Smooth muscle cell of the brain vasculature (primary cell): ENCODE measurements at places on chromosomes 7 and 10.

DNA sequence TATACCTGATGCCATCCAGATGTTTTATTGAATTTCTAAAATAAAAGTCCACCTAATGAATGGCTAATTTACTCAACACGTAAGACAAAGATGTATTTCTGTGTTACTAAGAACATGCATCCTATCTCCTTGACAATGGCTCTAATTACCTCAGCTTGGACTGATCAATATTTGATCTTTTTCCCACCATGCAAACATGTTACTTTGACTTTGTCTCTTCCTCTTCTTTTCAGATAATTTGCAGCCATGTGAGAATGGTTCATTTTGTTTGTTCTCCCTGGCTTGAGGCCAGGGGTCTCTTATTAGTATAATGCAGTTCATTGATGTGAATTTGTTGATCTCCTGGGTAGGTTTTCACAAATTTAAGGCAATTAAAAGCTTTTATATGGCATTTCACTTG is 302.1 kb downstream of the ADK start:
- no peak for DNase-seq

GRCh38 chr7:90752051-90752450 is 155.9 kb downstream of the CDK14 start:
- no peak for DNase-seq

GRCh38 chr7:24637706-24638105 is 64.5 kb downstream of the PALS2 start:
- DNase-seq: no peak

- DNase-seq: no peak
These were observed 15.4 kb upstream of the MEST start for GRCh38 chr7:130476297-130477150.

DNA sequence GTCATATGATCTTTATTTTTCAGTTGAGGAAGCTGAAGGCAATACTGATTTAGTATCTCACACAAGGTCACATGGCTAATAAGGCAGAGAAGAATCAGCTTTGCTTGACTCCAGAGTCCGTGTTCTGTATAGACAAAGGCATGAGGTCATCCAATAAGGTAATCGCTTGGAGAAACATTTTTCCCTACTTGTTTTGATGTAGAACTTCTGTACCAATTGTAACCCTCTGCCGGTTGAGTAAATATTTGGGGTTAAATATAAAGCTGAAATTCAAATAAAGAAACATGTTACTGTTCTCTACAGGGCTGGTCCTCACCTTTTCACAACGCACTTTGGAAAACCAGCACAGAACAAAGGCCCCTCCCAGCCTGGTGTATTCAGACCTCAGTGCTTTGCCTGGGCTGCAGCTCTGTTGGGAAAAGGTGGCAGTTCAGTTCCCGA is 83.0 kb upstream of the INSYN2A start:
- DNase-seq: no peak

DNA sequence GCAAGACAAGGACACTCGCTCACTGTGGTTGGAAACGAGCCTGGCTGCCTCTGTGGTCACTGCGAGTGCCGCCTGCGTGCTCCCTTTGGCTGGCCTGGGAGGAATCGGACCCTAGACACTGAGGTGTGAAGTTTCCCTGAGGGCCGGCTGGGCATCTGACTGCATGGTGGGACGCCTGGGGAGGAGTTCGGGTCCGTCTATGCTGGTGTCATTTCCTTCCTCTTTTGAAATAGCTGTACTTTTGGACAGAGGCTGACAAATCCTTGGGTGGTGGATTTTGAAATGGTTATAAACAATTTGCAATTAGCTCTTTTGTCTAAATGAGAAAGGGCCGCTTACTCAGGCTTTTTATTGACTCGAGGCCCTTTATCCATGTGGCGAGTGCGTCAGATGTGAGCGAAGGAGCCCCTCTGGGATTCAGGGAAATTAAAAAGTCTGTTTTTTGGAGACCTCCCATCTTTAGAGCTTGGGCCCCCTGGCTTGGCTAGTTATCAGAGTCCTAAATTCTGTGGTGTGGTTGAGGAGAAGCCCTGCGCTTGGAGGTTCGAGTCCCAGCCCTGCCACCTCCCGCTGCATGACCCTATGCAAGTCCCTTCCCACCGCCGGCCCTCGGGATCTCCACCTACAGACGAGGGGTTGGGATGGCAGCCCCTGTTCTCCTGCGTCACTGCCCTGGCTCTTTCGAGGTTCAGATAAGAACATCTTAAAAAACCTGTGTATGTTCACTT is 147.1 kb downstream of the RGS10 start:
- DNase-seq: no peak

DNA sequence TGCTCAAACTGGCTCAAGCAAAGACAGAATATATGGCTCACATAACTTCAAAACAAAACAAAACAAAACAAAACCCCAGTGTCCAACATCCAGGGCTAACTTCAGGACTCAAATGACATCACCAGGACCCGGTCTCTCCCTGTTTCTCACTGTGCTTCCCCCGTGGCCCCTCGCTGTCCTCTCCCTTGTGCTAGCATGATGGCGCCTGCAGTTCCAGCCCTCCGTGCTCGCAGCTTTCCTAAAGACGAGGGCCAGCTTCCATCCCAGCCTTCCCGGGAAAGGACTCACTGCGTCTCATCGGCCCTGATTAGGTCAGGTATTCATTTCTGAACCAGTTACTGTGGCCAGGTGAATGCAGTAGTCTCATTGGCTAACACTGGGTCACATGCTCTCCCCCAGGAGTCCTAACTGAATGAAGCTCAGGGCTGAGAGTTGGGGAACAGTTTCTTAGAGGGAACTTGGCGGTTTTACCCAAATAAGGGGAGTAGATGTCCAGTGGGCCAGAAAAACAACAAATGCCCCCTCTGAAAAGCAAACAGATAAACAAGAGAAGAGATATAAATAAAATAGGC is 33.0 kb upstream of the CTBP2 start:
- DNase-seq: no peak

DNA sequence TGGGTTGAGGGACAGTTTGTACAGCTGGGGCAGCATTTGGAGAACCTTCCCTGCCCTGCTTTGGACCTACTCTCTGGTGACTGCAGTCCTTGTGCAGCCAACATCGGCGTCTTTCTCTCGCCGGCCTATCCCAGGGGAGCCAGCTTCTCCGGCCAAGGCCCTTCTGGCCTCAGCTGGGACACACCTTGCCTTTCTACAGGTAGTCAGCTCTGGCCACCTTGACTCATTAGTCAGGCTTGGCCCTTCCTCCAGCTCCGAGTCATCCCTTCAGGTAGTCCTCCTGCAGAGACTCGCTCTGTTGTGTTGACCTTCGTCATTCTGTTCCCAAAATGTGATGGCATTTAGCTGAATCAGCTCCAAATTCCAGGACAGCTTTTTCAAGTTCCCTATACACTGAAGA is 145.0 kb upstream of the CHST15 start:
- DNase-seq: no peak

DNA sequence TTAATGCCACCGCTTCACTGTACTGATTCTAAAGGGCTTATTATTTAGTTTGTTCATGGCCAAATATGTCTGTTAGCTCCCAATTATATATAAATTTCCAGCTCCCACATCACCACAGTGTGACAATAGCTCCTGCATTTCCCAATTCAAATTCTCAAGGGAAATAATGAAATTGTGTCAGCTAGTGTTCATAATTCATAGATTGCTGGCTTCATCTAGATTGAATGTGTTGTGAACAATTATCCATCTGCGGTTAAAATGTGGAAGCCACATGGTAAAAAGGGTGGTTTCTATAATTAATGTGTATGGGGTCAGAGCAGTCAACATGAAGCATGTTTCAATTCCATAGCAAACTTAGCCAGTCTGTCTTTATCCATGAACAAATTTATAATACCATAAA is 154.3 kb downstream of the SEMA3E start:
- DNase-seq: no peak

DNA sequence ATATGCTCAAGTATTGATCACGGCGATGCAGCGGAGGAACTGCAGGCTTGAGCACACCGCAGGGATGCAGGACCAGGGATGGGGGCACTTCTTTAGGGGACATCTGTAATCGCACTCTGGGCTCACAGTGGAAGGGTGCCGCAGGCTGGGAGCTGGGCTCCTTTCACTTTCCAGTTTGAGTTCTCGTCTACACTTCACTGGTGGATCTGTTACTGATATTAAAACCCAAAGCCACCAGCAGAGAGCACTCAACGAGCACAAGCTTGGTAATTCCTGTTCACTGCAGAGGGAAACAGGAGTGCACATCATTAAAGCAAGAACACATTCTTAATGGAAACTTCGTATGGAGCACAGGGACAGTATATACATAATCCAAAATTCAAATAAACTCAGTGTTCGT is 91.3 kb downstream of the PARD3 start:
- no peak for DNase-seq

DNA sequence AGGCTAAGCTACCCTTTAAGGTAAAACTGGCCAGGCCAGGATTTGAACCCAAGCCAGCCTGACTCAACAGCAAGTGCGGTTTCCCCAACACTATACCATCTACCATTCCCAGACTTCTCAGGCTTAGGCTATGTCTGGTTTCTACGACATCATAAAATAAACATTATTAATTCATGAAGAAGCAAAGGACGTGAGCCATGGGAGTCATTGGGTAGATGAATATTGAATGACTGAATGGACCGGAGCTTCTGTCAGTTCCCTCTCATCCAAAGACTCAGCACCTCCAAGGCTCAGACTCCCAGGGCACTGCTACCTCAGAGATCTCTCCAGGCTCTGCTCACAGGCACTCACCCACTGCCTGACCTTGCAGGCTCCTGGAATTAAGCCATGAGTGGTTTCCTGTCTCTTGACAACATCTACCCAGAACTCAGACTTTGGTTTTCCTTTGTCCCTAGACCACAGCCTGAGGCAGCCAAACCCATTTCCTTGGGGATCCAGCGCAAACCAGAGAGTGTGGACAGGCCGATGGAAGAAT is 64.6 kb upstream of the STEAP1B start:
- DNase-seq: no peak

GRCh38 chr10:18665815-18666558 is 6.8 kb downstream of the ARL5B start:
- no peak for DNase-seq

GRCh38 chr10:33180390-33180789 is 154.1 kb downstream of the NRP1 start:
- DNase-seq: no peak

DNA sequence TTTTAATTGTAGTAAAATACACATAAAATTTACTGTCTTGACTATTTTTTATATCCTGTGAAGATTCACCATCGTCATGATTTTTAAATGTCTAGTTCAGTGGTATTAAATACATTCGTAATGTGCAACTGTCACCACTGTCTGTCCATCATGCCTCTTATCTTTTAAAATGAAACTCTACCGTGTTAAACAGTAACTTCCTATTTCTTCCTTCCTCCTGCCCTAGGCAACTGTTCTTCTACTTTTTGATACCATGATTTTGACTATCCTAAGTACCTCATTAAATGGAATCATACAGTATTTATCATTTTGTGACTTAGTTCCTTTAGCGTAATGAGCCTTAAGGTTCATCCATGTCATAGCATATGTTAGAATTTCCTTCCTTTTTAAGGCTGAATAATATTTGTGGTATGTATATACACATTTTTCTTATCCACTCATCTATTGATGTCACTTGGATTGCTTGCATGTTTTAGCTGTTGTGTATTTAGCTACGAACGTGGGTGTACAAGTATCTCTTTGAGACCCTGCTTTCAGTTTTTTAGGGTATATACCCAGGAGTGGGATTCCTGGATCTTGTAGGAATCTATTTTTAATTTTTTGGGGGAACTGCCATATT is 13.5 kb downstream of the SLK start:
- DNase-seq: no peak

GRCh38 chr10:59976909-59977308 is 70.6 kb upstream of the CCDC6 start:
- DNase-seq: no peak

DNA sequence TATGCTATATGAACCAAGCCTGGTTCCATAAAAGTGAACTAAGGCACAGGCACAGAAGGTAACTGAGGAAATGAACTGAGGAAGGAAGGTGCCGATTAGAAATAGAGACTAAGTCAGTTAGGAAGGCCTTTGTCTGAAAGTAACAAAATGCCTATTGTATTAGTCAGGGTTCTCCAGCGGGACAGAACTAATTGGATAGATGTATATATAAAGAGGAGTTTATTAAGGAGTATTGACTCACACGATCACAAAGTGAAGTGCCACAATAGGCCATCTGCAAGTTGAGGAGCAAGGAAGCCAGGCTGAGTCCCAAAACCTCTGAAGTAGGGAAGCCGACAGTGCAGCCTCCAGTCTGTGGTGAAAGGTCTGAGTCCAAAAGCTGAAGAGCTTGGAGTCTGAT is 13.9 kb upstream of the PLXNA4 start:
- no peak for DNase-seq

- DNase-seq: no peak
These were observed 40.8 kb upstream of the WIPF3 start for GRCh38 chr7:29765490-29765889.

DNA sequence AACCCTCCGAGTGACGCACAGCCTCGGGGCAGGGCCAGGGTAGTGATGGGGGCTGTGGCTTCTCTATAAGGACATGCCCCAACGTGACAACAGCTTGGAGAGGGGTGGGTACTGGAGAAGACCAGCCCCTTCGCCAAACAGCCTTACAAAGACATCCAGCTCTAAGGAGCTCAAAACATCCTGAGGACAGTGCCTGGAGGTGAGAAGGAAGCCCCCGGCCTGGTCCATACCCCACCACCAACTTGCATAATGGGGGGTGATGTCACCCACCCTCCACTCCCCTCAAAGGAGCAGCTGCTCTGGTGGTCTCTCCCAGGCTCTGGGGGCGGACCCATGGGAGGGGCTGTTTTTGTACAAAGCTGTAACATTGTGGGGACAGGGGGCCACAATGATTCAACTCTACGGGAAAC is 15.1 kb downstream of the PRSS2 start:
- DNase-seq: no peak

DNA sequence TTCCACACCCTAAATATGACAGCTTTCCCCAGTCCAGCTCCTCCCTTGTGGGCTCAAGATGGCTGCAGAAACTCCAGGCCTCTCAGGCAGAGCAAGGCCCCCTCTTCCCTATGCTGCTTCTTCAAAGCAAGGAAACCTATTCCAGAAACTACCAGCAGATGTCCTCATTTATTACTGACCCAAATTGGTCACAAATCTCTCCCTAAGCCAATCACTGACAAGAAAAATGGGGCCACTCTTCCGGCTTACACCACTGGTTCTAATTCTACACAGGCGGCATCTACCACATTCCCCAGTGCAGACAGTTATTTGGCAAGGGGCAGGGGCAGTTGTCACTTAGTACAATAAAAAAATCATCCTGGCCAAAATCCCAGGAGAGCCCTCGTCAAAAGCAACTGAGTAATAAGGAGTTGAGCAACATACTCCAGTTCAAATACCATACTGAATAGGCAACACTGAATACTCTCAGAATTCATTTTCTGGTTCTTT is 150.4 kb downstream of the SFMBT2 start:
- DNase-seq: peak; percentile 47

DNA sequence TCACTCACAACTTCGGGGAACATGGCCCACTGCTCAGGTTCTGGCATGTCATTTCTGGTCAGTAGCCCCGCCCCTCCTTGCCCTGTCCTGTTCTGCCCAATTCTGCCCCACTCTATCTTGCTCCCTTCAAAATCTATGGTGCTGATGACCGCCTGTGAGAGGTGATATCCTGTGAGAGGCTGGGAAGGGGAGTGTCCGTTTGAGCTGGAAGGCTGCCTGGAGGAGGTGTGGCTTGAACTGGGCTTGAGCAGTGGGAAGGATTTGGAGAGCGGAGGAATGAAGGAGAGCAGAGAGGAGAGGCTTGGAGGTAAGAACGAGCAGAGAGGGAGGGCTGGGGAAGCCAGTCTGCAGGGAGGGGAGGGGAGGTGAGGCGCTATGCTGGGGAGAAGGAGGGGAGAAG is 145.3 kb downstream of the RPS24 start:
- no peak for DNase-seq
